HL-60 (cell line): ENCODE measurements at places on chromosomes 12 and 14.

GRCh38 chr12:128571906-128572810 is 251.6 kb downstream of the SLC15A4 start:
- DNase-seq, result no peak

- DNase-seq, result no peak
These were observed 94.8 kb downstream of the BMP4 start for GRCh38 chr14:53861781-53862180.

DNA sequence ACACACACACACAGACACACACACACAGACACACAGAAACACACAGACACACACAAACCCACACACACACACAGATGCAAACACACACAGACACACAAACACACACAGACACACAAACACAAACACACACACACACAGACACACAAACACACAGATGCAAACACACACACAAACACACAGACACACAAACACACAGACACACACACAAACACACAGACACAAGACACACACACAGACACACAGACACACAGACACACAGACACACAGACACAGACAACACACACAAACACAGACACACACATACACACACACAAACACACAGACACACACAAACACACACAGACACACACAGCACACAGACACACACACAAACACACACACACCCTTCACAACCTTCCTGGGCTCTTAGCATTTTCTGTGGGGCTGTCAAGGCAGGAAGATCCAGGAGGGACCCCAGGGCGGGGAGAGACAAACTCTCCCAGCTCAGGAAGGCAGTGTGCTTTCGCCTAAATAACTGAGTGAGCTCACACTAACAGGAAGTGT is 24.2 kb upstream of the INF2 start:
- DNase-seq, result no peak

GRCh38 chr14:63342371-63342770 is 23.6 kb upstream of the GPHB5 start:
- no peak for DNase-seq

DNA sequence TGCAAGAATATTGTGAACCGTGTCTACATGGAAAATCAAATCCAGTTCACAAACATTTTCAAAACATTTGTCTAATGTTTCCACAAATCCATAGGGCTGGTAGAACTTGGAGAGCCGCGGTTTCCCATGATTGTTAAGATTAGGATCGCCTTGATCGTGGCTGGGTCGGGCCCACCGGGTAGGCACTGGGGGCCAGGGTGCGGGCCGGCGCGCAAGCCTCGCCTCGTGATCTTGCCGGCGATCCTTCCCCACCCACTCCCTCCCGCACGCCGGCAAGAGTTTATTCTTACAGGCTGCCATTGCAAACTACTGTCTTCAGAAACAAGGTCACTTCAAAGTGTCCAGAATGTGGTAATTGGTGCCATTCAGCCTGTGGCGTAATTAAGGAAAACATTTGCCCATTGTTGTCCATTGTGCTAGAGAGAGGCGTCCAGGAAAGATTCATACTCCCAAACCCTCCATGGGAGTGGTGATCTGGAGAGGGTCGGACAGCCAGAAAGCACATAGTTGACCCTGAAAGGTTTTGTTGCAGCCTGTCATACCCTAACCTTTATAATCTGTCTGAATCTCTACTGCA is 95.5 kb downstream of the BORCS5 start:
- no peak for DNase-seq

DNA sequence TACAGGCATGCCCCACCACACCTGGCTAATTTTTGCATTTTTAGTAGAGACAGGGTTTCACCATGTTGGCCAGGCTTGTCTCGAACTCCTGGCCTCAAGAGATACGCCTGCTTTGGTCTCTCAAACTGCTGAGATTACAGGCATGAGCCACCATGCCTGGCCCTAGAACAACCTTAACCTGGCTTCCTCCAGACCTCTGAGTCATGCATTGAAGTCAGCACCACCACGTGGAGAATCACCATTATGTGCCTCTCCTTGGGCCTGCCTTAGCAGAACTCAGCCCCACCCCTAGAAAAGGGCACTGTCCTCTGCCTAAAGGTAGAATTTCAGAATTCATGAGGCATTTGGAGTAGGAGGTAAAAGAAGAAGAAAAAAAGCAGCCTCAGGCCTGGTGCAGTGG is 49.0 kb downstream of the LIMA1 start:
- no peak for DNase-seq

DNA sequence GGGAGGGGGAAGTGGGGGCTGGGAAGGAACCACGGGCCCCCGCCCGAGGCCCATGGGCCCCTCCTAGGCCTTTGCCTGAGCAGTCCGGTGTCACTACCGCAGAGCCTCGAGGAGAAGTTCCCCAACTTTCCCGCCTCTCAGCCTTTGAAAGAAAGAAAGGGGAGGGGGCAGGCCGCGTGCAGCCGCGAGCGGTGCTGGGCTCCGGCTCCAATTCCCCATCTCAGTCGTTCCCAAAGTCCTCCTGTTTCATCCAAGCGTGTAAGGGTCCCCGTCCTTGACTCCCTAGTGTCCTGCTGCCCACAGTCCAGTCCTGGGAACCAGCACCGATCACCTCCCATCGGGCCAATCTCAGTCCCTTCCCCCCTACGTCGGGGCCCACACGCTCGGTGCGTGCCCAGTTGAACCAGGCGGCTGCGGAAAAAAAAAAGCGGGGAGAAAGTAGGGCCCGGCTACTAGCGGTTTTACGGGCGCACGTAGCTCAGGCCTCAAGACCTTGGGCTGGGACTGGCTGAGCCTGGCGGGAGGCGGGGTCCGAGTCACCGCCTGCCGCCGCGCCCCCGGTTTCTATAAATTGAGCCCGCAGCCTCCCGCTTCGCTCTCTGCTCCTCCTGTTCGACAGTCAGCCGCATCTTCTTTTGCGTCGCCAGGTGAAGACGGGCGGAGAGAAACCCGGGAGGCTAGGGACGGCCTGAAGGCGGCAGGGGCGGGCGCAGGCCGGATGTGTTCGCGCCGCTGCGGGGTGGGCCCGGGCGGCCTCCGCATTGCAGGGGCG is at the start of gene GAPDH:
TSS of gene GAPDH (plus strand) at position 595 of the 772 bp plus-strand sequence. CDS start 316 bp downstream, outside the sequence.
- peak; percentile 94 for DNase-seq

- DNase-seq, result no peak
These were observed 158.4 kb downstream of the FBXL14 start for GRCh38 chr12:1436015-1436414.

DNA sequence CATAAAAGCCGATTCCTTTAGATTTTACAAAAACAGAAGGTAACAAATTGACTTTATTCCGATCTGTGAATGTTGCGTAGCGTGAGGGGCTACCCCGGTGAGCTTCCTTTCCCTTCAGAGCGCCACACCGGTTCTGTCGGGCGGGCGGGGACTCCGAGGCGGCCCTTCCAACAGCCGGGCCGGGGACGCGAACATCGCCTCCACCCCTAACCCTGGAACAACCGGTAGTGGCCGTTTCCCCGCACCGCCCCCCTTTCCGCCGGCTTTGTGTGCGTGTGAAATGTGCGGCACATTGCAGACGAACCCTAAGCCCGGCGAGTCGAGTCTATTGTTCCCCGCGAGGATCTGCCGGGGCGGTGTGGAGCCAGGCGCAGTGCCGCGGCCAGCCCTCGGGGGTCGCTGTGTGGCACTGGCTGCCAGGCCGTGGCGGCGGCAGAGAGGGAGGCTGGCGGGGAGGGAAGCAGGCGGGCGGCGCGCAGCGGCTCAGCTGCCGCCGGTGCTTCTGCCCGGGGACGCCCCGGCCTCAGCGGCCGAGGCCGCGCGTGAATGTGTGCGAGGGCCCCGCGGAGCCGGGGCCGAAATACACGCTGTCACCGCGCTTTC is 775 bp upstream of the ARID2 start:
- peak; percentile 90 for DNase-seq

DNA sequence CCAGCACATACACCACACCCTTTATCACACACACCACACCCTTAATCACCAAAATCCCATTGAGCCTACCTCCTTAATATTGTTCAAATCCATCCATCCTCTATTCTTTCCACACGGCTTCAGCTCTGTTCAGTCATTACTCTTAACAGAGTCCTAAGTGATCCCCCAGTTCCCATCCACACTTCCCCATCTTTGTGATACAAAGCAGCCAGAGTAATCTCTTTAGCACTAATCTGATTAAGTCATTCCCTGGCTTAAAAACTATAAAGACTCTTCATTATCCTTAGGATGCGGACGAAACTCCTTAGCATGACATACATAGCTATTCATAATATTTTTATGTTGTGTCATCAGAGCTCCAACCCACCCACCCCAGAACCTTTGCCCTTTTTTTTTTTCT is 14.7 kb upstream of the MFAP5 start:
- no peak for DNase-seq

DNA sequence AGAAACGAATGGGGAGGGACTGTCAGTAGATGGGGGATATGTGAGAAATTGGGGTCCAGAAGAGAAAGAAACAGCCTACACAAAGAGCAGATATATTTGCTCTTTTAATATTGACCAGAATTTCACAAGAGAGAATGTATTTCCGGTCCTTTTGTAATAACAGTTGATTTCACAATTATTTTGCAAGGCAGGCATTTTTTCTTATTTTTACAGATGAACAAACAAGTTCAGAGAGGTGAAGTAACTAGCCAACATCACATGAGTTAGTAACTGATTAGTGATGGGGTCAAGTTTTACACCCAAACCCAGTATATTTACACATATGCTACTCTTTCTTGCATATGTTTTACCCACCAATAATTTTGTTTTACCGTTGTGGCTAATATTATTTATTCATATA is 188.2 kb downstream of the NAV3 start:
- DNase-seq, result peak; percentile 45

DNA sequence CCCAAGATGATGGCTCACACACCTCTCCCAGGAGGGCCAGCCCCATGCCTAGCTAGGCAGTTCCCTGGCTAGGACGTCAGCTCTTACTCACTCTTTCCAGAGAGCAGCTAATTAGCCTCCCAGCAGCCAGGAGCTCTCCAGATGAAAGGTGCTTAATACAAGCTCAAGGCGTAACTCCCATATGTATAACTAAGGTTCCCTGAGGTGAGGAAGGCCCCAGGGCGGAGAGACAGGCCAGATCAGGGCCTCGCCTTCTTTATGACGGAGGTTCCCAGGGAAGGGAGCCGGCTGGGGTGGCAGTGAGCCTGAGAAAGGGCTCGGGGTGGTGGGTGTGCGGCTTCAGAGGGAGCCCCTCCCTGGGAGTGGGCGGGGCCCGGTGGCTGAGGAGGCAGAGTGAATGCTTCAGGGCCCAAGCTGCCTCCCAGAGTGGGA is 26.4 kb upstream of the ZFP36L1 start:
- no peak for DNase-seq
